Caco-2 (cell line): ENCODE measurements at places on chromosomes 1 and 21. TPM values are rescaled to one million over a fixed set of nuclear protein-coding genes. Genes with fewer than 3 reads are reported as not detected.

- no peak for DNase-seq
Measured at GRCh38 chr1:89203166-89203565, 4.4 kb upstream of the GBP4 start.

- no peak for DNase-seq
Measured at GRCh38 chr1:54808443-54809207, 7.5 kb upstream of the TTC22 start.

DNA sequence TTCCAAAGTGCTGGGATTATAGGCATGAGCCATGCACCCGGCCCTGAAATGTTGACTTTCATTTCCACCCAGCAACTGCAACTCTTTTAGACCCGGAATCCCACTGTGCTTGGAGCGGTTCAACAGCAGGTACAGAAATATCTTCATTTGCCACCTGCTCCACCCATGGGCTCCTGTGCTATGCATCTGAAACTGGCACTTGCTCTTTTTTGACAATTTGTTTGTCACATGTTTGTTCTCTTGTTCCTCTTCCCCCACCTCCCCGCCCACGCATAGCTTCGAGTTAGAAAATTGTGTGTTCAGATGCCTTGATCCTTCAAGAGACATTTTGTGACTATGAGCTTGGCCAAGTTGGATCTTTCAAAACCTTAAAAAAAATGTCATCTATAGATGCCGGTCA lies 2.4 kb upstream of the IFNLR1 start:
- no peak for DNase-seq

GRCh38 chr1:6635161-6635909 lies 10.7 kb downstream of the THAP3 start:
- no peak for DNase-seq

DNA sequence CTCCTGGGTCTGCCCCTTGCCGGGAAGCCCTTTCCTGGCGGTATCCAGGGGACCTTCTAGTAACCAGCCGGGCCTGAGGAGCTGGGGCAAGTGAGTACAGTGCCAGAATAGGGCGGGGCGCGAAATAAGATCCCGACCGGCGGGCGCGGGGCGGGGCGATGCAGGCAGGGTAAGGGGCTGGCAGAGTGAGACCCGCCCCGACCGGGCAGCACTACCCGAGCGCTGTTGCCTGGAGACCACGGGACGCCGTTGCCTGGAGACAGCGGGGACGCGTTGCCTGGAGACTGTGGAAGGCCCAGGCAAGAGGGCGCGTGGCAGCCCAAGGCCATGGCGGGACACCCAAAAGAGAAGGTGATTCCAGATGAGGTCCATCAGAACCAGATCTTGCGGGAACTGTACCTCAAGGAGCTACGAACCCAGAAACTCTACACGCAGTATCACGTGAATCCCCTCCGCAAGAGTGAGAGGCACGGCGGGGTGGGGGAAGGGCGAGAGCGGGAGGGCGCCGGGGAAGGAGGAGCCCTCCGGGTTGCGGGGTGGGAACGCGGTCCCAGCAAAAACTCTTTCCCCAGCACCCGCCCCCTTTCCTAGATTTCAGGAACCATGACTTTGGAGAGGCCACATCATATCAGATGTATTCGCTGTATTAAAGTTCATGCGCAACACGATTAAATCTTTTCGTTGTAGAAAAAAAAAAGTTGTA lies 24.3 kb downstream of the EBNA1BP2 start:
- peak; percentile 40 for DNase-seq

GRCh38 chr1:17915511-17916197 lies 160.5 kb downstream of the ACTL8 start:
- DNase-seq, result no peak

GRCh38 chr1:29648026-29648425 lies 411.7 kb downstream of the PTPRU start:
- no peak for DNase-seq

MIXL1 gene
- total RNA-seq, result not detected in 2 replicates

DNA sequence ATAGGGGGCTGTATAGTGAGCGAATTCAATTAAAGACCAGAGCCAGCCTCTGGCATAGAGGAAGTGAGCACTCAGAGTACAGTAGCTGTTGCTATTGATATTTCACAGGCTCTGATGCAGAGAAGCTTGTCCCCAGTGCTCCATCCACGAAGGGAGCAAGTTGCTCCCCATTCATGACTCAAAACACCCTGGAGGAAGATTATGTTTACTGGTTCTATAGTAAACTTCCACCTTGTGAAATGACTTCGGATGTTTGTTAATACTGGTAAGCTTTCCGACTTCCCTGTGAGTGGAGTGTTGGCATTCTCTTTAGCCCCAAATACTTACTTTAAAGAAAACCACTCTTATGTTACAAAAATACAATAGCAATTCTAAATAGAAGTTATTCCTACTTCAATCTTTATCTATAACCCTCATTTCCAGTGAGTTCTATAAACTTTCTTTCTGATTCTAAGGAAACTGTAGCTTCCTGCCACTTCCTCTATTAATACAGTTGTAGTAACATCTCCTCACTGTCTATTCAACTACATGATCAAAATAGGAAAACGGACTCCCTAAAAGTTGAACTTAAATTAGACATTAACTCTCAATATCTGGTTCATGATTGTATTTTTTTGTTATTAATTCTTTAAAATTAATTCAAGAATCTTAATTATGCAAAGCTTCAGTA lies 46.4 kb downstream of the ZNF281 start:
- no peak for DNase-seq

CELA2A gene
- total RNA-seq, result not detected in 2 replicates

- no peak for DNase-seq
Measured at GRCh38 chr1:112997781-112998180, 41.8 kb upstream of the SLC16A1 start.

DNA sequence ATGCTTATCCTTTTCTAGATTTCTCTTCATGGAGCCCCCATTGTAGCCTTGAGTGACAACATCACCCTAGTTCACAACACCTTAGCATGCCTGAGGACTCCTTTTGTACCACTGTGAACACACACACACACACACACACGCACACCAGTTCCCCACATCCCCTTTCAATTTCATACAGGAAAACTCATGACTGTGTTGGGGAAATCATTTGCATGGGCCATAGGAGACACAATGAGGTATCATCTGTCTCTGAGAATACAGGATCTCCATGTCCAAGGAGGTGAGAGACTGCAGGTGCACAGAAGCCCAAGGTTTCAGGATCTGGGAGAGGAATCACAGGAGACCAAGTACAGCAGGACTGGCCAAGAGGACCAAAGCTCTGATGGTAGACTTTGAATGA lies 119.7 kb downstream of the TPTE start:
- no peak for DNase-seq

NIBAN1 gene
- 14.3 and 20.8 TPM in 2 replicates for total RNA-seq

LHX8 gene
- total RNA-seq, result not detected in 2 replicates

DNA sequence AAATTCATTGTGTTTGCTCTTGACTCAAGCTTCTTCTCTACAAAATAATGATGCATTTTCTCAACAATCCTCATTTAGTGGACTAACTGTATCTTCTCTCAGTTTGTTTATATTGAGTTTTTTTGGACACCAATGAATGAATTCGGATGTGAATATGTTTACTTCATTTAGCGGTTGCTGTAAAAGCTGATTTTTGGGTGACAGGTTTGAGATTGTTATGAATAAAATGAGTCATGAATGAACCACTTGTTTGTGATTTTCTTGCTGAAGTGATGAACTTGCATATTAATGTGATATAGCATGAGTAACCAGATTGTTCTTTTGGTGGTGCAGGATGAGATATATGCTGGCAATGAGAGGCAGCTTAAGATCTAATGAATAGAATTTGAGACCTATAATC lies 3.1 kb downstream of the DNM3 start:
- no peak for DNase-seq

GAS5 gene
- total RNA-seq, result 559 and 641 TPM in 2 replicates

DNA sequence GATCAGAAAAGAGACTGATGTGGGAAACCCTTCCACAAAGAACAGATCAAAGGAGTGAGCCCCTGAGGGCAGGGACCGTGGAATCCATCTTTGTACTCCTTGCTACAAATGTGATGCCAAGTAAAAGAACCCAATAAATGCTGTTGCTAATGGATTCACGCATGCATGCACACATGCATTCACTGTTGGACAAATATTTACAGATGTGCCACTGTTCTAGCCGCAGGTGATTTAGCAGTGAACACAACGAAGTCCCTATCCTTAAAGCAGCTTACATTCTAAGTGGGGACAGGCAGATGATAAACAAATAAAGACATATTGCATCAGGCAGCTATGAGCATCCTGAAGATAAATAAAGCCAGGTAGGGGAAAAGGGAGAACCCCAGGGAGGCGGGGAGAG lies 67.8 kb downstream of the ITPKB start:
- DNase-seq, result no peak

MAB21L3 gene
- total RNA-seq, result 0.26 and 0.66 TPM in 2 replicates
